ENCODE measurements at places on chromosomes 12 and 14.

DNA sequence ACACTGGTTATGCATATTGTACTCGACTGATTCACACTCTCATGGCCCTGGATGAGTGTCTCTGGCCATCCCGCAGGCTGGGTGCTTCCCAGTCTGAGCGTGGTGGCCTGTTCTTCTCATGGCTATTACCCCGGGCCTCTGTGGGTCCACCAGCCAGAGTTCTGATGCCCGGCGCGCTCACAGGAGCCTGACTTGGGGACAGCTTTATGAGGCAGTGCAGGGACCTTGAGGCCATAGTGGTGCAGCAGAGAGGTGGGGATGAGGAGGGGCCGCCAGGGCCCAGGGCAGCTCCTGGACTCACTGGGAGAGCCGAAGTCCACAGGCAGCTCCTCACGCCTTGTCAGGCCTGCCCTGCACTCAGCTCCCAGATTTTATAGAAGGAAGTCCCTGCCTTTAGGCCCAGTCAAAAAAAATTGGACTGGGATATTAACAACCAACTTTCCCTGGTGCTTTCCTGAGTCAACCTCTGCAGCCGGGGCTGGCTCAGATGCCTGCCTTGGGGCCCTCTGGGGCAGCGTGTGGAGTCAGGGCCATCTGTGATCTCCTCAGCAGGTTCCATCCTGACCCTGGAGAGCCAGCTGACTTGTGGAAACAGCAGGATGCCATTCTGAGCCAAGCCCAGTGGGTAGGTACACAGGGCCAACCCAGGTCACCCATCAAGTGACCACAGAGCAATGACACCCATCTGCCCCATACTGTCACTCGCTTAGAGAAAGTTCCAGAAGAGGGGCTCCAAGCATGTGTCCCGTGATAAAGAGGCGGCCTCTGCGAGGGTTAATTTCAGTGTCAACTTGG, 89.4 kb upstream of the DIO3 start:
- DNase-seq, result no peak

DNA sequence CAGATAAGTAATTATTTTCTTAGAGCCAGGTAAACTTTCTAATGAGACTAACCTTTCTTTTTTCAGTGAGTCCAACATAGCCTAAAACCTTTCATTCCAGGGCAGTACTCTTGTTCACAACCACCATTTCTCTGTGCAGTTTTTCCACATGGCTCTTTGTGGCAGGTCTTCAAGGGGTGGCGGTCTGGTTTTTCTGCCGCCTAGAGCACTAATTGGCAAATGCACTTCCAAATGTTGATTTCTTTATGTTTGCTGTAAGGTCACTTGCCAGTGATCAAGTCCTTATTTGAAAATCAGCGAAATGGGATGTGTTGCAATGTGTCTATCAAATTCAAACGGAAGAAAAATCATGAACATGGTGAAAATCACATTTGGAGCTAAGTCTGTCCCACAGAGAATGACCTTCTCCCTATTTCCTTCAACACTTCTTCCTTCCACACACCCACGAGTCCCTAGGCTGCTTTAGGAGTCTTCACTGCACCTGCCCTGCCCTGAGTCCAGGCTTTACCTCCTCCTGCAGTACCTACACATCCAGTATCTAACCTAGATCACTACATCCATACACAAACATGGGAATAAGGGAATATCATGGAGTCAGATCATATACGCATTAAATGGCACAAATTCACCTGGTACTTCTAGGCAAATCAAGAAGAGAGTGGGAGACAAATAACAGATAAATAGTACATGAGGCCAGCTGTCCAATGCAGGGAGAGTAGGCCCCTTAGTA, 1.9 kb downstream of the SRGAP1 start:
- no peak for DNase-seq

DNA sequence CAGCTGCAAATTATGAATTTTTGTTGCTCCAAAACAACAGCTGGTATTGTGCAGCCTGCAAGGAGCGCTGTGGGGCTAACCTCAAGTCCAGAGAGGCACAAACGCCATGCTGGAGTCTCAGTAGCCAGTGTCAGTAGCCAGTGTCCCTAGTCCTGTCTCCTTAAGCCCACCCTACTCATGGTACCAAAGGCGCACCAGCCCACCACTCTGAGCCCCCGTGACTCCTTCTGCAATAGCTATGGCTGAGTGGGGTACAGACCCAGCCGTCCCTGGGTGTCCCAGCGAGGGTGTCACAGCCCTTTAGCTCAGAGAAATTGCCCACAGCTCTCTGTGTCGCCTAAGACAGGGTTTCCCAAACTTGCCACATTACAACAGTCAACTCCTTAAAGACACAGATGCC, 65.2 kb downstream of the ARL6IP4 start:
- no peak for DNase-seq

DNA sequence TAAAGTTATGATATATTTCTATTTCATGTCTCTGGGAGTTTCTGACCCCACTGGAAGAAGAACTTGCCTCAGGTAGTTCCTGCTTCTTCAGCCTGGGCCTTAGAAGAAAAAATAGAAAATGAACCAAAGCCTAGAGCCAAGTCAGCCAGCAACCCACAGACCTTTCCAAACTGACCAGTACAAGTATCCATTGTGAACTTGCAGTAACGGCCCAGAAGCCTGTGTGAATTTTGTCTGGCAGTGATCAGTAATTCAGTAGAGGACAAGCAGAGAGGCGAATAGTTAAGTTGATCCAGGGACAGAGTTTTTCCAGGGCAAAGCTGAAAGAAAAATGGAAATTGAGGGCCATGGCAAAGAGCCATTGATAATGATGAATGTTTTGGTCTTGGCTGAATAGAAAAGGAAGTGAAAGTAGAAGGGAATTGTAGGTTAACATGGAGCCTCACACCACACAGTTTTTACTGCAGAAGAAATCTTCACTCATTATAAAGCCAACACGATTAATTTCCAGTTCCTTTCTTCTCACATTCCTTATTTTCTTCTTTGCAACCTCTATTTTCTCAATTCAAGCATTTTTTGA, 311.8 kb downstream of the BTG1 start:
- no peak for DNase-seq

- DNase-seq, result no peak
Observed at GRCh38 chr14:68522510-68523325, 270.1 kb downstream of the ZFP36L1 start.

DNA sequence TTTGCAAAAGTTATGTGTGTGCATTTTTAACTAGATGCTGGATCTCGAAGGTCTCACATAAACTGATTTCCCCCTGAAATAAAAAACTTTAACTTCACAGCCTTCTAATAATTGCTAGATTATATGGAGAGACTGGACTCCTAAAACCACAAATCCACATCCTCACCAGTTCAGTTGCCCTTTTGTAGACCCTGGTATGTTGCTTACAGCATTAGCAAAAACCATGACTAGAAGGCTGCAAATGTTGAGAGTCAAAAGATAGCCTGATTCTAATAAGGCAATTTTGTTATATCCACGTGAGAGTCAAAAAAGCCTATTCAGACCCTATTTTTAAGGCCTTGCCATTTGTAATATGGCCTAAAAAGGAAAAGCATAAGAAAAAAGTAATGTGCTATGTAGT, 37.4 kb downstream of the RASSF8 start:
- DNase-seq, result no peak

DNA sequence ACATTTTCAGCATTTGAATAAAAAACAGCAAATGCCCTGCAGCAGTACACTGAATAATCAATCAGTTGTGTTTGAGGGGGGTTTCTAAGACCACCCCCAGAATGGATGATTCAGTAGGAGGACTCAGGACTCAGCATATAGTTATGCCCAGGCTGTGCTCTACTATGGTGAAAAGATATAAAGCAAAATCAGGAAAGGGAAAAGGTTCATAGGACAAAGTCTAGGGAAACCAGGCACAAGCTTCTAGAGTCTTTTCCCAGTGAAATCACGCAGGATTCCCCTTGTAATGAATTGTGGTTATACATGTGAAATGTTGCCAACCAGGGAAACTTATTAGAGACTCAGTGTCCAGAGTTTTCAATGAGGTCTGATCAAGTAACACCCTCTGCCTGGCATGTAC, 25.0 kb upstream of the SLC17A8 start:
- no peak for DNase-seq

DNA sequence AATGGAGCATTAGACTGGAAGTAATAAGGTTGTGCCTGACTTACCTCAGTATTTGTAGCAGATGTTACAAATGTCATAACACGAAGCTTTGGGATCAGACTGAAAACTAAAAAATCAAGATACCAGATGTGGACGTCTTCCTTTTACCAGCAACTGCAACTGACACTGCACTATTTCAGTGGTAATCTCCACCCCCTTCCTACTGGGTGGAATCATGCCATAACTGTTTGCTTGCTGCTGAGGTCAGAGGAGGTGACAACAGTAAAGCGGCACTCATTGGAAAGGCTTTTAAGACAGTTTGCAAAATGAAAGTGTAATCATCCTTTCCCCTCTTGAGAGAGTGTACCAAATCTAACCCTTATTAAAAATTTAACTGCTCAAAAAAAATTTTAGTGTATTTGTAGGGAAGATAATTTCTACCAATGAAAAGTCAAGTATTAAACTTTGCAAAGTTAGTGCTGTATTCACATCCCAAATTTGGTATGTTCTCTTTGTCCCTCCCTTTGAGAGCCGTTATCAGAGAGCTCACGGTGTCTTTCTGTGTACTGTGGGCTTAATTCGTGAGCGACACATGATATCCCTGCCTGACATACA, 420.7 kb downstream of the NPAS3 start:
- no peak for DNase-seq

DNA sequence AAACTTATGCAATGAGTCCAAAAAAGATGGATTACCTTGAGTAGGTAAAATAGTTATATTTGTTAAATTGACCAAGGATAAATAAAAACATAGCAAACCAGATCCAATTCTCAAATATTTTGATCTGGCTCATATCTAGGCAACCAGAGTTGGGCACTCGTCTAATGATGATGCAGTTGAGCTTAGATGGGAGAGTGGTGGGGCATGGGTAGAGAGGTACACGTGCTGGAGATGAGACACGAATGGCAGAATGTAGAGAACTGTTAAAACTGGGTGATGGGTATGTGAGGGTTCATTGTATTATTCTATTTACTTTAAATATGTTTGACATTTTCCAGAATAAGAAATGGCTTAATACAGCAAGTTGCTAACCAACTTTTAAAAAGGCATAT, 7.6 kb upstream of the RNF34 start:
- no peak for DNase-seq

- no peak for DNase-seq
Observed at GRCh38 chr12:21239866-21240265, 94.9 kb downstream of the SLCO1A2 start.

GRCh38 chr12:66633676-66634075, 45.2 kb downstream of the GRIP1 start:
- DNase-seq, result peak; percentile 14

DNA sequence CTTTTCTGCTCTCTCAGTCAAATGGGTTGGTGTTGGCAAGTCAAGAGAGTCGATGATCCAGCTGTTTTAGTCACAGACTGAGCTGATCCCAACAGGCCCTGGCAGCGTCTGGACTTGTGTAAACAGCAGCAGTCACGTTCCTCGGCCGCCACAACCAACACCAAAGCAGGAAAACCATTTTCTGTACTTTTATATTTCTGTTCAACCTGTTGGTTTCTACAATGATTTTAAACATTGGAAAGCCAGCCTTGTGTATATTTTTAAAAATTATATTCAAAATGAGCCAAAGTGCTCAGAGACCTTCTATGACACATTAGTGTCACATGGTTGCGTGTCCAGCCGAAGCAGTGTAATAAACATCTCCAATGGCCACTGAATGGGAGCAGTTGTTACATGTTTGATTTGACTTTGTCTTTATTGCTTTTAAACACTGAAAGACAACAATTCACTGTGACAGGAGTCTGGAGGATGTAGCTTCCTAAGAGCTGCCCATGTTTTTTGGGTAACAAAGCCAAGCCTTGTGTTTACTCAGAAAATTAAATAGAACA, 5.9 kb upstream of the SIVA1 start:
- no peak for DNase-seq

- DNase-seq, result no peak
Observed at GRCh38 chr12:94336211-94336925, 123.3 kb downstream of the CEP83 start.

DNA sequence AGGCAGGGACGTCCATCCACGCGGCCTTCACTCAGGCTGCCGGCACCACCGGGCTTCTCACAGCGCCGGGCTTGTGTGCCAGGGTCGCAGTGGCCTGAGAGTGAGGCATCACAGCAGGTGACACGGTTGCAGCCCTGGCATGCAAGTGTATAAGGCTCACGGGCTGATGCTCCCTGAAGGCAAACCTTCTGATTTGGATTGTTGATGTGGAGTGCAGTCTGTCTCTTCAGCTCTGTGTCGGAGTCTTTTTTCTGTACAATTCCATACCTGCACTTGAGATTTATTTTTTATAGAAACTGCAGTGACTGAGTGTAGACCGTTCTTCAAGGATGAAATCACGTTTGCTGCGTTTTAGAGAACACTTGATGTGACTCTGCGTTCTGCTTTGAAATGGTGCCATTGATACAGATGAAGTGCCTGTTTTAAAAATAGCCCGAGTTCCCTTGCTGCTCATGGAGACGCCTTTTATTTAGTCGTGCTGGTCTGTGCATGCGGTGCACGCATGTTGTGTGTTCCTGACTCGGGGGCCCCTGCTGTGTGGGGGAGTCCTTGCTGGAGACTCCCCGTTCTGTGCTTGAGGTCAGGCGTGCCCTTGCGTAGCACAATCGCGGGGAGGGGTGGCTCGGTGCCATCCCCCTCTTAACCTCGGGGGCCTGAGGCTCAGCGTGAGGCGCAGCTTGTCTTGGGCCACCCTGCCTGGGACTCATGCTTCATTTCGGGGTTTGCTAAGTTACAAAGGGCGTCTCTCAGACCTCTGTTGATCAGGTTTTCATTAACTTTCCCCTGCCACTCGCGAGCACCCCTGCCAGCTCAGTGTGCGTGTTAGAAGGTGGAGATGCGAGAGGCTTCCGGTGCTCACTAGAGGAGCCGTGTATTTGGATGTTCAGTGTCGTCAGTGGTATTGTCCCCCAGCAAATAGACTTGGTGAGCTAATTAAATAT, 21.6 kb upstream of the AMN start:
- DNase-seq, result no peak

DNA sequence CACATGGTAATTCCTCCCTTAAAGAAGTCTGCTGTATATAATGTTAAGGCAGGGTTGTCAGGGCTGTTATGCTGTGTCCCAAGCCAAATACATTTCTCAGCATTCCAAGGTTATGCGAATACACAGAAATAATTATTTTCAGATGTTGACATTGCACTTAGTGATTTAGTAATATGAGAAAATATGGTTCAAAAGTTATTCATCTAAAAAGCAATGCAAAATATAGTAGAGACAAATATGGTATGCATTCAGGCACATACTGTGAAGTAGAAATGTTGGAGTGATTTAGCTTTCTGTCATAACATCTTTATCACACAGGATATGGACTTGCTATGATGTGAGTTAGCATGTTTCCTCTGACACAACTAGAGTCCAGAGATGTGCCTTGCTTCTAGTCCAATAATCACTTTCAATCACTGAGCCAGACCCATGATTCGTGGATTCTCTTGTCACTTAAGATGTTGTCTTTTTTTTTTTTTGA, 70.0 kb downstream of the PDE3A start:
- peak; percentile 67 for DNase-seq

DNA sequence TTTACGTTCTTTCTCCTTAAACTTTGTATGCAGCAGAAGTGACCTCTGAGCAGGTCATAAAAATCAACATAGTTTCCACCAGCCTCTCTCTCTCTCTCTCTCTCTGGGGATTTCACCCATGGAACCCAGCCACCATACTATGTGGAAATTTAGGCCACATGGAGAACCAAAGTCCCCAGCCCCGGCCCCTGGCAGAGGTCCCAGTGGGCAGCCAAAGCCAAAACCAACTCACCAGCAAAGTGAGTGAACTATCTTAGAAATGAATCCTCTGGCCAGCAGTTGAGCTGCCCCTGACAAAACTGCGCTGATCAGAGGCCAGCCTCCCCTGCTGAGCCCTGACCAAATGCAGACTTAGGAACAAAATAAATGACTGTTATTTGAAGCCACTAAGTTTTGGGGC, 9.2 kb downstream of the DUSP6 start:
- no peak for DNase-seq

GRCh38 chr14:31026077-31026449, at the start of gene STRN3:
Gene STRN3 (minus strand): TSS chr14:31026379. CDS start chr14:31026185, 194 bp downstream.
- DNase-seq, result no peak

Measured in HS-5 (cell line).